ENCODE measurements at places on chromosomes 12 and 14.

DNA sequence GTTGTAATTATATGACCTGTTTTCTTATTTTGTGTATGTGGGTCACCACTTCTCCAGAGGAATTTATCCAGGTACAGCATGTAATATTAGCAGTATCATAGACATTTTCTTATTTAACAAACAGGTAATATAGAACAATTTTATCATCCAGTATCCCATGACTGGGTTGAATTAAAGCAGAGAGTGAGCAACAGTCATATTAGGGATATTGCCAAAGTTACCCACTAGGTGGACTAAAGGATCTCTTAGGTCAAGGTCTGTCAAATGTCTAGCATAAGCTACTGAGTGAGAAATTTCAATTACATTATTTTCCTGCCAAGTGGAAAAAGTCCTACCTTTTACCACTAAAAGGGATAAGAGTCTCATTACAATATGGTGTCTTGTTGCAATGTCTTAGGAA is 62.1 kb upstream of the TRIM9 start:
- DNase-seq, result peak; percentile 19

DNA sequence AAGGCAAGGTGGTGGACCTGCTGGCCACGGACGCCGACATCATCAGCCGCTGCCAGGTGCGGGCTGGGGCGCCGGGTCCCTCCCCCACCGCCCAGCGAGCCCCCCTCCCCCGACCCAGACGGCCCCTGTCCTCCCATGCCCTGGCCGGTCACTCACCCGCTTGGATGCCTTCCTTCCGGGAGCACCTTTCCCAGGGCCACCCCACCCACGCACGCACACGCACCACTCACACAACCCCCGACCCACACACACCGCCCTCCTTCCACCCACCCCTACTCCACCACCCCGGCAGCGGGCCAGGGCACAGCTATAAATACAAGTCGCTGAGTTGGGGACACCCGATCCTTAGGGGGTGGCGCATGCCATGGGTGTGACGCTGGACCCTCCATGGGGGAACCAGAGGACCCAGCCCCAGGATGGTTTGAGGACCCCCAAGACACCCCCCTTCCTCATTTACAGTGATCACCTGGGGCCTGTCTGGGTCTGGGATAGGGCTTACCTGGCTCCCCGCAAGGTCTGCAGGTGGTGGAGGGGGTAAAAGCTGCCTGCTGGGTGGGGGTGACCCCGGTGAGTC is 465 bp downstream of the ADSS1 start:
- DNase-seq, result no peak

- no peak for DNase-seq
Observed at GRCh38 chr12:120290609-120291305, 946 bp downstream of the RNU4-2 start.

DNA sequence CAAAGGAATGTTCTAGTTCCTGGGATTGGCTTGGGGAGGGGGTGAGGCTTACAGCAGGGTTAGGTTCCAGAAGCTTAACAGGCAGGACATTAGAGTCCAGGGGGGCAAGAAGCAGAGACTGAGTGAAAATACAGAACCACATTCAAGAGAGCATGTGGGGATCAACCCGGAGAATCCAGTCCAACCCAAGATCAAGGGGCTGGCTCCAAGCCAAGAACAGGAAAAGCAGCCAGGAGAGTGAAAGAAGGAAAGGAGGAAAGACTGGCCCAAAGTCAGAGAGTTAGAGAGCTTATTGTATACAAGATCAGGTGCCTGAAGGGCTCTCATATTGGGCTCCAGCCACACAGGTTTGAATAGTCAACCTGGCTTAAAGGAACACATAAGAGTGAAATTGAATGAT is 190.3 kb upstream of the CDKN3 start:
- no peak for DNase-seq

DNA sequence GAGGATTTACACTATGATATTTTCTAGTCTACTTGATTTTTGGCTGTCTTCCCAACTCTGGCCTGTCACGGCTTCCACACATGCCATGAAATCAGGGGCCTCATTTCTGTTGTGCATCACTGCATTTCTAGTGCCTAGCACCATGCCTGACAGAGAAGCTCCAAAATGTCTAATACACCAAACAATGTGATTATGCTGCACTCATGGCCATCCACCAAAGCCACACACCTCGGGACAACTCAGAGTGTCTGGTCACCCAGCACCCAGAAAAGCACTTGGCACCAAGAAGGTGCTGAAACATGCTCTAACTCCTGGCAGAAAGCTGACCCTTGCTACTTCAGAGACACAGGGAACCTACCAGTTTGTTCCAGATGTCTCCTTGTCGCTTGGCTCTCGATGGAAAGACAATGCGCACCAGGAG is 11.3 kb downstream of the GCN1 start:
- DNase-seq, result peak; percentile 30

DNA sequence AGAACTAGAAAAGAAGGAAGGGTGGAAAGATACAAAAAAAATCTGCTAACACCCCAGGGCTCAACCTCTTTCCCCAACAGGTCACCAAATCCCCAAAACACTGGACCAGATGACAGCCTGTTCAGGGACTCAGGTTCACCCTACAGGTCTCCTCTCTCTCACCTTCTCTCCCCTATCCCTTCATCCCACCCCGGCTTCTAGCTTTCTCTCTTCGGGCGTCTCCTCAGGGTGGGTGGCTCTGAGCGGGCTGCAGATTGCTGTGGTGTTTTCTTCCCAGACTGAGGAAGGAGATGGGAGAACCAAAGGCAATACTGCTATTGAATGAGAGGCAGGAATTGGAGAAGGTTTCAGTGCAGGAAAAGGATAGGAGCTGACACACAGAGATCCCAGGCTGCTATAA is 39.3 kb downstream of the ANO2 start:
- DNase-seq, result no peak

DNA sequence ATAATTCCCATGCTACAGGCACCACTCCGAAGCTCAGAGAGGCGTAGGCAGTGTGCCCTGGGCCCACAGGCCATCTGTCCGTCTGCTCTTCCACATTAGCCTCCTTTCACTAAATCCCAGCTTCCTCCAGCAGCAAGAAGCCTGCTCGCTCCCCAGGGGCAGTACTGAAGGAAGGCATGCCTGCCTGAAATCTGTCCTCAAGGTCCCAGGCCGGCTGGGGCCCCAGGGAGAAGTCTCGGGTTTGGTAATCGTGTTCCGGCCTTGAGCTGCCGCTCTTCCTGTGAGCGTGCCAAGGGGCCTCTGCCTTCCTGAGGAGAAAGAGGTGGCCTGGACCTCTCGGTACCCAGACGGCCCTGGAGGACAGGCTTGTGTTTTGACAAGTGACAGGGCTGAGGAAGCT is 15.2 kb upstream of the DLK1 start:
- DNase-seq, result no peak

- DNase-seq, result no peak
Observed at GRCh38 chr12:90937651-90938050, 17.3 kb downstream of the CCER1 start.

DNA sequence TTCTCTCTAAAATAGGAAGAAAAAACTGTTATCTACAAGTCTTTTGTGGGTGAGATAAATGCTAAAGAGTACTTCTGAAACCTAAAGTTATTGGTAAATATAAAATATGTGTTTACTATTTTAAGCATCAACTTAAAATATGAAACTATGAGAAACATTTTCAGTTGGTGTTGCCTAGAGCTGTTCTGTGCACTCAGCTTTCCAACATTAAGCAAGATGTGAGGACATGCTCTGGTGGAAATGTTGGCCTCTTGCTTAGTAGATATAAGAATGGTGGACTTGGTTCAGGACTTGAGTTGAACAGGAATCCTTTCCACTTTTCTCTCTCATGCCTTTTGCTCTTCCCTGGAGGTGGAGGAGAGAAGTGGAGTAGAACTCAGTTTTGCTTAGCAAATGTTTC is 164.1 kb upstream of the PELI2 start:
- DNase-seq, result no peak

DNA sequence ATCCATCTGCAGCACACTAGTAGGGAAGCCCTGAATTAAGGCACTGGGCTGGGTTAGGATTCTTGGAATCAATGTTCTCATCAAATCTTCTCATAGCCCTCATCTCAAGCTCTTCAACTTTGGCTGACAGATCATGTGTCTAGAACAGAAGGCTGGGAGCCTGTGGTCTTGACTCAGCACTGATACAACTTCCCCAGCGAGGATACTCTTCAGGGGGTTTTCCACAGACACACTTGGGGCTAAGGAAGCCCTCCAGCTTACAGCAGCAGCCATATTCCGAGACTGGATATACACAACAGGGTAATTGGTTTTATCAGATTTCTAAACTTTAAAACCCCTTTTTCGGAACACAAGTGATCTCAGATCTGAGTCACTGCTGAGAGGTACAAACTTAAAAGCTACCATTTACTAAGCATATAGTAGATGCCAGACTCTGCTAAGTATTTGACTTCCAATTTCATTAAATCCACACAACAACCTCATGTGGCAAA is 3.5 kb downstream of the FMNL3 start:
- DNase-seq, result peak; percentile 88

- DNase-seq, result no peak
Observed at GRCh38 chr12:14696265-14696741, at the start of gene GUCY2C. GUCY2C (minus strand) TSS chr12:14696599; CDS start chr12:14696448, 151 bp downstream.

DNA sequence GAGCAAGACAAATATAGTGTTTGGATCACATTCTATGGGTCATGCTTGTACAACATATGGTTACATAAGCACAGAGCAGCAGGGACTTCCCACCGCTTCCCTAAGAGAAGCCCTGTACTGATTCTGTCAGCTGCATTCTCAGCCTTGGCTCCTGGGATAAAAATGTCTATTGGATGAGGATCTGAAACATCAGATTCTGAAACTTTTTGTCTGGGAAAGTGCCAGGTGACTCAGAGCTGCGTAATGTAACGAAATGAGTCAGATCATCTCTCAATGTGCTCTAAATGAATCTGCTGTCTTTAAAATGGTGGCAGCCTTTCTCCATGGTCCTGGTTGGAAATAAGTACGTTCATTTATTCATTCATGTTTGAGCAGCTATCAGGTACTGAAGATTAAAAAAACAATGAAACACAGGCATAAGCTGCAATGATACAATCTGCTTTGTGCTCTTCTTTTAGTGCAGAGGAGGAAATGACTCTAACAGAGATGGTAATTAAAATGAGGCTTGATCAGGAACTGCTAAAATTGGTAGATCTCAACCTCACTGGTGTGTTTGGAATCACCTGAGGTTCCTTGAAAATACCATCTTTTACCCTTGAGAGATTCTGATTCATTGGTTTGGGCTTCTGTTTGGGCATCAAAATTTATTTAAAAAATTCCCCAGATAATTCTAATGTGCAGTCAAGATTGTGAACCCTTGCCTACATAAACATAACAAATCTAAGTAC is 99.1 kb upstream of the NAP1L1 start:
- DNase-seq, result peak; percentile 99

- peak; percentile 13 for DNase-seq
Observed at GRCh38 chr14:96584199-96584906, 82.2 kb downstream of the PAPOLA start.

- DNase-seq, result peak; percentile 24
Observed at GRCh38 chr14:105398726-105399465, 558 bp downstream of the TEX22 start.

- DNase-seq, result no peak
Observed at GRCh38 chr12:90253136-90253535, 544.5 kb upstream of the ATP2B1 start.

- DNase-seq, result peak; percentile 28
Observed at GRCh38 chr12:85725991-85726390, 110.2 kb downstream of the RASSF9 start.

- DNase-seq, result no peak
Observed at GRCh38 chr12:7732993-7733392, 14.2 kb downstream of the CLEC4C start.

GRCh38 chr12:8011331-8011730 is 21.2 kb upstream of the FOXJ2 start:
- no peak for DNase-seq

DNA sequence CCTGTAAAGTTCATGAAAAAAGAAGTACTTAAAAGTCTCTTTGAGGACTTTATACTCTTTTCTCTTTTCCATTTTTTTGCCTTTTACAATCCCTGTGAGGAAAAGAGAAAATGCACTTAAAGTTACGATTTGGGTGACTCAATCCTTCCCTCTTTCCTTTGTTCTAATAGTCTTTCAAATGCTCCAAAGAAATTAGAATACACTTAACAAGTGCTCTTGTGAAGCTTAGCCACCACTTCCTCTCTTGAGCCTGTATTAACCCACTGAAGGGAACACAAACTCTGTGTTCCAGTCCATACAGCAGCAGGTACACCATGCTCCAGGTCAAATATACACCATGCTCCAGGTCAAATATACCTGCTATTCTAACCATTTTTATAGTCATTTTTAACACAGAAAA is 581.1 kb upstream of the MGAT4C start:
- no peak for DNase-seq

- DNase-seq, result no peak
Observed at GRCh38 chr12:112514926-112515642, 96.3 kb downstream of the PTPN11 start.

GRCh38 chr14:49893309-49894213 is 679 bp downstream of the ARF6 start:
- no peak for DNase-seq

- no peak for DNase-seq
Observed at GRCh38 chr12:57046947-57047890, 2.7 kb downstream of the MYO1A start.

DNA sequence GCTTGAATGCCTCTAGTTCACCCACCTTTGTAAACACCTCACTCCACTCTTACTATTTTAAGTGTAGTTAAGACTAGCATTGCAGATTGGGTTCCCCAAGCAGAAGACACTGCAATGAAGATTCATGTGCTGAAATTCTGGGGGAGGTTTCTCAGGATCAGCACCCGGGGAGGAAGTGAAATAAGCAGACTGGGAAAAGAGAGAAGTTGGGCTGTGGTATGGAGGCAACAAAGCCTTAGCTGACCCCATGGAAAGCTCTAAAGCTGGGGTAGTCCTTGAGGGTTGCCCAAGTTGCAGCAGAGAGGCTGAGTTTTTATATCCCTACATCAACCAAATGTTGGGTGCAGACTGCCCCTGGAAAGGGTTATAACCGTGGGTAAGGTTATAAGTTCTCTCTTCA is 23.9 kb upstream of the IGF1 start:
- no peak for DNase-seq

GRCh38 chr14:45133683-45134050 is 614 bp downstream of the FKBP3 start:
- DNase-seq, result no peak

- DNase-seq, result no peak
Observed at GRCh38 chr12:13383379-13383778, 186.9 kb downstream of the EMP1 start.

DNA sequence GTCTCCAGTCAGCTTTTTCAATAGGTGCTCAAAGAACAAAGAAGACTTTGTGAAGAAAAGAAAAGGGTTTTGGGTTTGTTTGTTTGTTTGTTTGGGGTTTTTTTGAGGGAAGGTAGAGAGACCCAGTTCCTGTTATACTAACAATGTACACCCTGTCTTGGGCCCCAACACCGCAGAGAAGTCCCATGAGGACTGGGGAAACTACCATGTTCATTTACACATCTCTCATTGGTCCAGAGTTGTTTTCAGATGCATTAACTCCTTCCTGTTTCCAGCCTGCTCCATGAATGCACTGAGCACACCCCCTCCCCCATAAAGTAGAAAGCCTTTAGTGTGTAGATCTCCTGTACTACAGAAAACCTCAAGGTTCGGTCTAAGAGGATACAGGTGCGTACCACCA is 51.1 kb upstream of the SLC8A3 start:
- DNase-seq, result no peak
